ENCODE measurements at places on chromosomes 12 and 14.

DNA sequence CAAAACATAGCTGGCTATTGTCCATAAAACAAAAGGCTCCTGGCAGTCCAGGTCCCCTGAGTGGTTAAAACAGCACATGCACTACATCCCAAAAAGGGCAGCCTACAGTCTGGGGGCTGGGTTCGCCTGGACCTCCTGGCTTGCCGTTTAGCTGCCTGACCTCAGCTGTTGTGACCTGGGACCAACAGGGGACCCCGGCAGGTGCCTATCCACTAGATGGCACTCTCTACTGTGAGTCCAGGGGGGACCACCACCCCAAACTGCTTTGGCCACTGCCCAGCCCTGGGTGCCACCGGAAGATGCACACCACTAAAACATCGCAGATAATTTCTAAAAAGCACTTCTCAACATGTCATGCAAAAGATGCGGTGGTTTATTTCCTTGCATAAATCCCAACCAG lies 2.9 kb upstream of the RTL1 start:
- DNase-seq = no peak

- DNase-seq = no peak
These were observed 222.9 kb downstream of the DPY19L2 start for GRCh38 chr12:63445224-63445880.

- DNase-seq = peak; percentile 69
These were observed 32.4 kb downstream of the AK7 start for GRCh38 chr14:96424109-96424989.

DNA sequence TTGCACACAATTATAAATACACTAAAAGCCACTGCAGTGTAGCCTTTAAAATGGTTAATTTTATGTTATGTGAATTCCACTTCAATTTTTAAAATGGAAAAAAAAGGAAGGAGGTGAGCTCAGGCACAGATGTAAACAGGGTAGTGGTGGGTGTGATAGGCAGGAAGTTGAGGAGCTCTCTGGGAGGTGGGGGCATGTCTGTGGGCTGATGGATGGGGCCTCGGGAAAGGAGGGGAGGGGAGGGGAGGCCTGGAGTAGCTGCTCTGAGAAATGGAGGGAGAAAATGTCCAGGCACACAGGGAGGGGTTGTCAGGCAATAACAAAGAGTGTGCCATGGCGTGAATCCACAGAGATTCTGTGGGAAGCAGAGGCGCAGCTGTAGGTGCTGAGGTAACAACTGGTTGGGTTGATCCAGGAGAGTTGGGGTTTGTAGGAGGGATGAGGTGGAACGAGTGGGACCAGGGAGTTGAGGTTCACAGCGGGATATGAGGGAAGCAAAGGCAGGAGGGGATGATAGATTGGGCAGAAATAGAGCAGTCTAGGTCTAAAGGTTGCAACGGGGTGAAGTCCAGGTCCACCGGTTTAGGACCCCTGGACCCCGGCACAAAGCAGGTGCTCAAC lies 57.2 kb downstream of the LTBP2 start:
- no peak for DNase-seq

GRCh38 chr12:105921872-105922669 lies 216.7 kb downstream of the NUAK1 start:
- no peak for DNase-seq

GRCh38 chr12:86081843-86082242 lies 174.3 kb downstream of the MGAT4C start:
- DNase-seq = no peak

DNA sequence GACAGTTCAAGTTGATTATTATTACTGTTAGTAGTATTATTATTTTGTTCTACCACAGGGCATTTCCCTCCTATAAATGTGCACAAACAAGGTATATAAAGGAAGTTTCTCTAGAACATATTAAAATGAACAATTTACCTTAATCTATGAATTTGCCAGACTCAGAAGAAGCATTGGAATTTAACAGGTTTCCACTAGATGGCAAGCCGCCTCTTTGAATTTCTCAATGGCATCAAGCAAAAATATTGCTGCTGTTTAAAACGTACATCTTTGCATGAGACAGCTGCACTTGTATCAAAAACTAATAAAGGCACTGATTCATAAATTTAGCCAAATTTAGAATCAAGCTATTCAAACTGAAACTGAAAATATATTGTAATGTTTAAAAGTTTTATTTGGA lies 34.6 kb upstream of the MIS18BP1 start:
- no peak for DNase-seq

DNA sequence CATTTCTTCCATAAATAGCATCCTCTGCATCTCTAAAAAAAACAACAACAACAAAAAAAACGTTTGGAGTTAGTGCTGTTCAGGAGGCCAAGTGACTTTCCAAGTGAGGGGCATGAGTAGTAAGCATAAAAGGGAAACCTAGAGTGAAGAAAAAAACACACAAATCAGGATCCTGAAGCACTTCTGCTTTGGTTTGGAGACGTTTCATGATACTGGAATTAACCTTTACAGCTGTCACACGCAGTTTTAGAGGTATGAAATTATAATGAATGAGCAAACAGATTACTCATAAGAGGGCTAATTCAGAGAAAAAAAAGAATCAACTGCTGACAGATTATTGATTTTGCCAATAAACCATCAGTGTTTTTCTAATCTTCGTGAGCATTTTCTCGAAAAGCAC lies 3.8 kb downstream of the SRSF9 start:
- no peak for DNase-seq

- DNase-seq = no peak
These were observed 2.1 kb downstream of the WSB2 start for GRCh38 chr12:118058881-118059280.

DNA sequence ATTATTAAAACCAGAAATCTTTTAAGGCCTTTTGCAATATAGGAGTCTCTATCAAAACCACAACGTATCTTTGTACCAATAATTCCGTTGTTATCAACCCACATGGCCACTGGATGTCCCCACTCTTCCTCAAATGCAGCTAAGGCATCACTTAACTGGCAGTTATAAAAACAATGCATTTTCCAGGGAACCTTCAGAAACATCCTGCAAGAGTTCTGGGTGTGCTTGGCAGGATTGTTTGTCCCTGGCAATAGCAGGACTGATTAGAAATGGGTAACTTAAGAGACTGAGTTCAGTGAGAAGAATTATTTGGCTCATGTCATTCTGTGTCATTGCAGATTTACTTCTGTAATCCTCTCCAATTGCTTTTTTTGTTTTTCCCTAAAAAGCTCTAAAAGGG lies 112.0 kb downstream of the SLC15A5 start:
- peak; percentile 54 for DNase-seq

DNA sequence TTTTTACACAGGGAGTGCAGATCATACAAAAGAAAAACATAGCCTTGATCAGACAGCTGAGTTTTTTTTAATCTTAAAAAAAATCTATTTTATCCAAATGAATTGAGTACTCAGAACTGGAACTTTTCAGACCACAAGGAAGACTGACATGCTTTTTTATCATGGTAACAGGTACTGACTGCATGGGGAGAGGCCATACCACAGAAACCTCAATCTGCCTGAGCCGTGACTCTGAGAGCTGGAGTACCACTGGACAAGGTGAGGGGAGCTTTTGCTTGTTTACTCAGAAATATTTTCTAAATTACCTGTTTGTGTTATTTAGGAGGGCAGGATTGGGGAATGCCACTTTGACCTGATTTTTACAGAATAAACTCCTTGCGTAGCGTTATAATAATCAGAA lies 143.9 kb downstream of the ALX1 start:
- DNase-seq = no peak

- DNase-seq = no peak
These were observed 57.2 kb downstream of the MVK start for GRCh38 chr12:109630815-109631214.

DNA sequence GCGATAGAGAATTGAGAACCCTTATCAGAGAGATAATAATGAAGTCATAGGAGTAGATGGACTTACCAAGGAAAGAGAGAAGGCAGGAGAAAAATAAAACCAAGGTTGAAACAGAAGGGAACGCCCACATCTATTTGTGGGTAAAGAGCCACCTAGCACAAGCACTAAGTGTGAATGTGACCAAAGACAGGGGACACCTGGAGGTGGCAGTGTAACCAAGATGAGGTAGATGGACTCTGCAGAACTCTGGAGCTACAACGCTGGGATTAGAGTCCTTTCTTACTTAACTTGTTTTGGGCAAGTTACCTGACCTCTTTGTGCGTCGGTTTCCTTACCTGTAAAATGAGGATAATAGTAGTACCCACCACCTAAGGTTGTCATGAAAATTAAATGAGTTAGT lies 101.9 kb downstream of the SLC5A8 start:
- no peak for DNase-seq

- no peak for DNase-seq
These were observed 524 bp downstream of the KMT5A start for GRCh38 chr12:123384318-123384993.

DNA sequence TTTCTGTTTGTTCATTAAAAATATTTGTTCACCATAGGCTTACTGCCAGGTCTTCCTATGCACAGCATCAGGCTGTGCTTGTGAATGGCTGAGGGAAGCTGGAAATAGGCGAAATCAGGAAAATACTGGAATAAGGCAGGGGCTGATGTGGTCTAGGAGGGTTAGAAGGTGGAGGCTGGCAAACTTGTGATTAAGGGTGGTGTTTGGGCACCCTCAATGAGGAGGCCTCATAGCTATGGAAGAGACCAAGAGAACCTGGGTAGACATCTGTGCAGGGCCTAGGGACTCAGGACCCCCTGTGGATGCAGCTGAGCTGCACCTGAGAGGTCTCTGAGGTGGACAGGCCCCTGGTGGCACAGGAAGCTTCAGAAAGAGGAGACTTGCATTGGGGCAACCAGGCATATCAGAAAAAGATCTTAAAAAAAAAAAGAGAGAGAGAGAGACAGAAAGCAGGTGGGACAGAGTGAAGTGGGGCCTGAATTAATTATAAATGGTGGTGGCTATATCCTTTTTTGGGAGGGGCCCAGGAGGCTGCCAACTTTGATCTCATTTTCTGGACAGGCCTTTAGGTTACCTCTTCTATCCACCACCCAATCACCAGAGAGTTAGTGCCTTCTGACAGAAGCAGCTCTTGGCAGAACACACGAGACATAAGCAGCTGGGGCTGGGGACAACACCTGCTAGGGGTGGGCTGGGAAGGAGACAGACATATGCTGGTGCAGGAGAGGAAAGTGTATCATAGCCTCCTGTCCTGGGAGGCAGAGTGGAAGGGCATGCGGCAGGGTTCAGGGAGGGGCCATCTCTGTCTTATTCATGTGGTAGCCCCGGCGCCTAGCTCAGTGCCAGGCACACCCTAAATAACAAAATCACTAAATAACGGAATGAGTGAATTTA lies 46.7 kb upstream of the ATP23 start:
- DNase-seq = no peak

DNA sequence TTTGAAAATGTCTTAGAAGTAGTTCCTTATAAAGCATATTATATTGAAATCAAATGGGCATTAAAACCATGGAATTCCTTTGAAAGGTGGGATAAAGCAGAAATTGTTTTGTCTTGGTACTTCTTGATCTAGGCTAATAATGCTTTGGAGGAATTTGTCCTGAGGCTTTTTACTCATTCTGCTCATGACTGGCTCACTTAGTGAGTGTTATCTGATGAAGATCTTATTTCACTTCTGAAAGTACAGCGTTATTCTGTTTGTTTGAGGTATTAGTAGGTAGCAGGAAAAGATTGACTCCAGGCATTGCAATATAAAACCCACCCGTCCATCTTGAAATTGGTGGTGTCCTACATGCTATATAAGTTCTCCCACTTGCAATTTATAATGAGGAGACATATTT lies 5.5 kb downstream of the C12orf71 start:
- DNase-seq = peak; percentile 90

DNA sequence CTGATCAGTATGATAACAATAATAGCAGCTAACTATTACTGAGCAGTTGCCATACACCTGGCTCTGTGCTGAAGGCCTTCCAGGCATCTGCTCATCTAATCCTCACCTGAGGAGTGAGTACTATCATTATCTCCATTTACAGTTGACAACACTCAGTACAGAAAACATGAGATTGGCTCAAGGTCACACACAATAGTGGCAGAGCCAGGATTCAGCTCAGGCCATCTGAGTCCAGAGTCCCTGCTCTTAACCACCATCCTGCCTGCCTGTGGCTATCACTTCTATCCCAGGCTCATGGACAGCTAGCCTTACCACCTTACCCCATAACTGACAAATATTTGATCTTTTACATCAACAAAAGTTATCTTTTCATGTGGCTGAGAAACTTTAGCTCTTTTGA lies 155.5 kb downstream of the PPM1H start:
- DNase-seq = no peak

GRCh38 chr14:103889313-103890051 lies 38.8 kb upstream of the TDRD9 start:
- peak; percentile 93 for DNase-seq

DNA sequence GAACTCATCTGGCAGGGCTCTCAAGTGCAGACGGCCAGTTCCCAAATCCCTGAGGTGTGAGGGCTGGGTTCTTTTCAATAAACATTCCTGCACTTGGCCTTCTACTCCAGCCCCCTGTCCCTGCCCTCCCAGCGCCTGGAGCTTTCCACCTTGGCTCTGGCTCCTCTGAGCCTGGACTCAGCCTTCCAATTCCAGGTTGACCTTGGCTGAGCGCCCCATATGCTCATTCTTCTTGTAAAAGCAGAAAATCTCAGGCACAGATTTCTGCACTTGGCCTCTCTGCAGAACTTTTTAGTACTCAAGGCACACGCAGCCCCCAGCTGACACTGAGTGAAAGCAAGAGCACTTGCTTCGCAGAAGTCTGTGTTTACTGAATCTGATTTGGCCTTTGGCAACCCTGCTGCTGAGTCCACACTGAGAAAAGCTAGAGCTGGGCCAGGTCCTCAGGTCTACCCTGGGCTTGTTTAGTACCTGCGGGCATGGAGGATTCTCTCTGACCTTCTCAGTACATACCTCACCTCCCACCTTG lies 222.7 kb downstream of the MSRB3 start:
- DNase-seq = no peak

DNA sequence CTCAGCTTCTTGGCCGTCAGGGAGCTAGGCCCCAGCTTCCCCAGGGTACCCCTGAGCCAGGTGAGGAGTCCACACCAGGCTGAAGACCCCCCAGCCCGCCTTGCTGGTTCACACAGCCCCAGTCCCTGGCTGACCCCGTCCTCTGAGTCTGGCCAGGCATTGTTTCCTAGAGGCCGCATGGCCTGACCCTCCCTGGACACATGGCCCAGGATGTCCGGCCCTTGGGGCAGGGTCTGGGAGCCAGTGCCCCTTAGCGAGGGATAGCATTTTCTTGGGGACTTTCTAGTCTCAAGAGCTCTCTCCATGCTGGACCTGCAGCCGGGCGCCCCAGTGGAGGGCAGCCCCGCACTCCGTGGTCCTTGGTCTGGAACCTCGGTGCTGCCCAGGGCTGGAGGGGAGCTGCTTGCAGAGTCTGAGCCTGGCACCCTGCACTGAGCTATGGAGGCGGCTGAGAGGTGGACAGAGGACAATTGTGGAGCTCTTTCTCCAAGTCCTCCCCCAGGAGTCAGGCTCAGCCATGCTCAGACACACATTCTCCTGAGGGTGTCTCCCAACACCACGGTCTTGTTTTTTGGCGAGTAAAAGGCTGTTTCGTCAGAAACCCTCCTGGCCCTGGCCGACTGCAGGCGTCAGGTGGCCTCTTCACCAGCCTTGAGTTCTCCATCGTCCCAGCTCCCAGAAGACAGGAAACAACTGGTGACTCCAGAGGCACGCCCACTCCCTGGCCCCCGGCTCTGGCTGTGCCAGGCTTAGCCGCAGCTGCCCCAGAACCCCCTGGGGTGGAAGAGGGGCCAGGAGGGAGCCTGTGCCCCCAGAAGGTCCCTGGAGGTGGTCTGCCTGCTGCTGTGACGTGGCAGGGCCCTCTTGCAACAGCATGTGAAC lies 17.6 kb upstream of the CRIP2 start:
- DNase-seq = no peak

Data from bronchial epithelial cell (primary cell).